Neural crest cell (in vitro differentiated cells): ENCODE measurements at places on chromosomes 4 and X. TPM values are rescaled to one million over a fixed set of nuclear protein-coding genes. Genes with fewer than 3 reads are reported as not detected.

GRCh38 chr4:1001561-1002130, 8.4 kb upstream of the SLC26A1 start:
- no peak overlapping the region for H3K4me3 ChIP-seq
- no peaks in the 10 kb centered on the region for H3K36me3 ChIP-seq
- peaks cover 71% of the 10 kb centered on the region for H3K27me3 ChIP-seq

CNKSR2 gene
- 21.0 and 22.4 TPM in 2 replicates for total RNA-seq

- H3K4me3 ChIP-seq: no peak overlapping the region
- no peaks in the 10 kb centered on the region for H3K27me3 ChIP-seq
- DNase-seq: no peak
- no peaks in the 10 kb centered on the region for H3K4me1 ChIP-seq
- H3K36me3 ChIP-seq: no peaks in the 10 kb centered on the region
Observed at GRCh38 chr4:119016636-119017035, 119.0 kb upstream of the MYOZ2 start.

ARL9 gene
- 0.89 and 1.3 TPM in 2 replicates for total RNA-seq

- no peaks in the 10 kb centered on the region for H3K27me3 ChIP-seq
- H3K27ac ChIP-seq: no peak overlapping the region
- DNase-seq: no peak
- no peak overlapping the region for H3K4me3 ChIP-seq
- H3K36me3 ChIP-seq: peaks cover 9% of the 10 kb centered on the region
Observed at GRCh38 chr4:150501009-150501727, 80.8 kb upstream of the MAB21L2 start.

GRCh38 chrX:83535417-83536196, 27.5 kb downstream of the POU3F4 start:
- H3K36me3 ChIP-seq: no peaks in the 10 kb centered on the region
- H3K4me3 ChIP-seq: no peak overlapping the region
- H3K27ac ChIP-seq: no peak overlapping the region
- H3K27me3 ChIP-seq: peaks cover 2% of the 10 kb centered on the region
- no peaks in the 10 kb centered on the region for H3K4me1 ChIP-seq

GRCh38 chr4:67465763-67466052, 79.6 kb downstream of the CENPC start:
- H3K36me3 ChIP-seq: peaks cover 7% of the 10 kb centered on the region
- H3K27me3 ChIP-seq: no peaks in the 10 kb centered on the region
- H3K27ac ChIP-seq: no peak overlapping the region
- no peak overlapping the region for H3K4me3 ChIP-seq
- DNase-seq: no peak

DCHS2 gene
- 0.91 and 1.2 TPM in 2 replicates for total RNA-seq

- no peak overlapping the region for H3K4me3 ChIP-seq
- DNase-seq: no peak
Observed at GRCh38 chr4:138670681-138671080, 344.9 kb upstream of the NOCT start.

DNA sequence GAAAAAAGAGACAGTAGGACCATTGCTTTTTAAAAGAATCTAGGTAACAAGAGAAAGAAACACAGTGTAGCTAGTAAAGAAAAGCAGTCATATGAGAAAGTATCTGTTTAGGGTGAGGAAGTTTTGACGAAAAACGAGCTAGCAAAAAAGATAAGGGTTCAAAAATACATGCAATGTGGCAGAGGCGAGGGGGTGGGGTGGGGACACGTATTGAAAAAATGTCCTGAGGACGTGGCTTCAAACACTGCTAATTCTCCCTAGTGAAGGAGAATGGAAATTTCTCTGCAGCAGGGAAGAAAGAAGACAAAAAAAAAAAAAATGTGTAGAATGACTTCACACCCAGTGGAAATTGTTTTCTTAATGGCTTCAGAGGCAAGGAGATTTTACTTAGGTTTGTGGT, 856.4 kb upstream of the INTU start:
- peaks cover 9% of the 10 kb centered on the region for H3K4me1 ChIP-seq
- H3K27ac ChIP-seq: no peak overlapping the region

SSX1 gene
- total RNA-seq: not detected in 2 replicates

DNA sequence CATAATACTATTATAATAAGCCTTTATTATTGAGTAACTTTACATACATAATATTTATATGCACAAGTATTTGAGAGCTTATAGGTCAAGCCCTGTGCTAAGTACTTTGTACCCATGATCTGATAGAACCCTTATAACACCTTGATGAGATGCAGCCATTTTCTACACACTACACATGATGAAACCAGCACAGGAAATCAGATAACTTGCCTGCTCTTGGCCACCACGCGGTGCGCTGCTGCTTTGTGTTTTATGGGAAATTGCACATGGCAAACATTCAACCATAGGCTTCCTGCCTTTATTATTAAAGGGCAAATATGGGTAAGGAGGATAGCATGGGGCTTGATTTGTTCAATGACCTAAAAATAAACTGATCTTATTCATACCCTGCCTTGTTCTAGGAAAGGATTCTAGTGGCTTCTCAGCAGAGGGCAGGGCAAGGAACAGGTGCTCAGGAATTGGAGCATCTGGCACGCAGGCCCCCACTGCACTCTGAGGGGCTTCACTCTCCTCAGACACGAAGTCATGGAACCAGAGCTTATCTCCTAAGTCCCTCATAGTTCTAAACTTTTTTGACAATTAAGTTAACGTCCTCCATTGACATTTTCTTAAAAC, 31.6 kb upstream of the NAP1L5 start:
- H3K27me3 ChIP-seq: no peaks in the 10 kb centered on the region
- peaks cover 5% of the 10 kb centered on the region for H3K36me3 ChIP-seq
- H3K4me3 ChIP-seq: no peak overlapping the region
- H3K4me1 ChIP-seq: no peaks in the 10 kb centered on the region

DNA sequence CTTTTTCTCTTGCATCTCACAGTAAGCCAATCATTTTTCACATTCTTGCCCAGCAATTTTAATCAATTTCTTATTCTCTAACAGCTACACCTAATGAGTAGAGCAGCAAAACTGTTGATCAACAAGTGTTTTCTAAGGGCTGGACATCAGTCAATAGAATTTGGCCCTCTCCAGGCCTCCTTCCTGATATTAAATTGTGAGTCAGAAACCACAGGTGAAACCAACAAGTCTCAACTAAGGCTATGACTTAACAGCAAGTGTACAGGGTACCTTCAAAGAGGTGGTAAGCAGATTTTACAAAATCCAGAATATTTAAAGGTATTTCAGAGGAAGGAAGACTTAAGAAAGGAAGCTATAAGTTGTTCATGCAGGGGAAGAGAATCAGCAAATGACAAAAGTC, 156.5 kb upstream of the ARHGAP24 start:
- no peak for DNase-seq
- no peaks in the 10 kb centered on the region for H3K27me3 ChIP-seq
- H3K36me3 ChIP-seq: no peaks in the 10 kb centered on the region
- H3K4me1 ChIP-seq: no peaks in the 10 kb centered on the region
- H3K4me3 ChIP-seq: no peak overlapping the region

- peak overlapping the region; percentile 94 for H3K4me3 ChIP-seq
- peak overlapping the region; percentile 98 for H3K27ac ChIP-seq
- H3K27me3 ChIP-seq: no peaks in the 10 kb centered on the region
- H3K36me3 ChIP-seq: peaks cover 2% of the 10 kb centered on the region
- no peak for DNase-seq
Observed at GRCh38 chr4:138241281-138242075, 671 bp downstream of the SLC7A11 start.

DNA sequence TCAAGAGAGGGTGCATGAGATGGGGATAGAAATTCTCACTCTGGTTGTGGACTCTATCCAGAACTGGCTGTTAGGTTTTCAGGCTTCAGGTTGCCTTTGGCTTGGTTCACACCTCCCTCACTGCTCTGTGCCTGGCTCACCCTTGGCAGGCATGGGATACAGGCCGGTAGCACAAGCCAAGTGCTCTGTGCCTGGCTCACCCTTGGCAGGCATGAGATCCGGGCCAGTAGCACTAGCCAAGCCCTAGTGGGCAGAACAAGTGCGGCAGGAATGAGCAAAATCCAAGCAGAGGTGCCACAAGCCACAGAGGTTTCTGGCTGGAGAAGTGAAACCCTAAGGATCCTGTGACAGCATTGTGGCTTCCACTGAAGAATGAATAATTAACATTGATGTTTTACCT, 1642.3 kb downstream of the C4orf33 start:
- peaks cover 4% of the 10 kb centered on the region for H3K4me1 ChIP-seq
- no peak for DNase-seq
- no peak overlapping the region for H3K27ac ChIP-seq
- H3K27me3 ChIP-seq: no peaks in the 10 kb centered on the region
- no peaks in the 10 kb centered on the region for H3K36me3 ChIP-seq

- no peak for DNase-seq
- H3K4me3 ChIP-seq: no peak overlapping the region
- H3K36me3 ChIP-seq: peaks cover 2% of the 10 kb centered on the region
- no peaks in the 10 kb centered on the region for H3K27me3 ChIP-seq
- H3K27ac ChIP-seq: no peak overlapping the region
Observed at GRCh38 chrX:68878977-68879645, 50.3 kb downstream of the EFNB1 start.

DNA sequence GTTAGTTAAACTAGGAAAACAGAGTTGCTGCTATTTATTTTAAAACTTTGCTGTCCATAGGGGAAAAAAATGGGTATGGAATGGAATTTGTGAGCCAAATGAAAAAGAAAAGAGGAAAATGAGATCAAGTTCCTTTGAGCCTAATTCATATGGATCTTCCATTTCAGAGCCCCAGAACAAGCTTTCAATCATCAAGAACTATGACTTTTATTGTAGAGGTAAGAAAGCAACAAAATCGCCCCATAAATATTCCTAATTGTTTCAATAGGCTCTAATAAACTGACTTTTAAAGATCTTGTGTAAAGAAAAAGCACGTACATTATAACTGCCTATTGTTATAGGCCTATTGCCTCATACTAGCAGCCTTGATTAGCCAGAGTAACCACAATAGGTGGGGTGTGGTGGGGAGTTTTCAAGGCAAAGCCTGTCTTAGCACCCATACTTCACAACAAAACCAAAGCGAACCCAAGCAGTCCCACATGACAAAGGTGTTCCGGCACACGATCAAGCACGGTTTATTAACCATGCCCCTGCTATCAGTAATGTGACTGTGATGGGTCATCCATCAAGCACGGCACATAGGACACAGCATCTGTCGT, 44.4 kb downstream of the RBM47 start:
- no peaks in the 10 kb centered on the region for H3K4me1 ChIP-seq
- peak overlapping the region; percentile 70 for H3K27ac ChIP-seq
- H3K4me3 ChIP-seq: no peak overlapping the region
- no peaks in the 10 kb centered on the region for H3K36me3 ChIP-seq
- H3K27me3 ChIP-seq: no peaks in the 10 kb centered on the region
- DNase-seq: no peak

DNA sequence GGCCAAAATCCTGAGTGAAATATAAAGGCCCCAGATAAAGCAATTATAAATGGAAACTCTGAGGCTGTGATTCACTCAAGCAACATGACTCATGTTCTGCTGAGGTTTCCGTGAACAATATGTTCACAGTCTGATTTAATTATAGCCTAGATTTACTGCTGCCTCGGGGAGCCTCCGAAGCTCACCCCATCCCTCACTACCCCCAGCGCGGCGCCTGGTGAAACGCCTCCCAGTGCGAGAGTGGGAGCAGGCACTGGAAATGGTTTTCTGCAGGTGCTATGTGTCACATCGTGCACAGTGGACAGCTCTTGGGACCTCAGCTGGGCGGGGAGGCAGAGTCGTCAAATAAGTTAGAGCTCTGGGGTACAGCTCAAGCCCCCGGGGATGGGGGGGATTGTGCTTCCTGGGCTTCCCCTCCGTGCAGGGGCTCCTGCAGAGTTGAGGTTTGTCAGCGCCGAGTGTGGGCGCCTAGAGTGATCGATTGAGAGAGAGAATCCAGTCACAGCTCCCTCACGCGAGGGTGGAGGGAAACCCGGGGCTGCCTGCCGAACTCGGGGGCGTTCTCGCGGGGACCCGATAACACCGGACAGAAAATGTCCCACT, 110.6 kb downstream of the PHKA2 start:
- no peak overlapping the region for H3K4me3 ChIP-seq
- no peaks in the 10 kb centered on the region for H3K36me3 ChIP-seq
- H3K27ac ChIP-seq: no peak overlapping the region
- H3K4me1 ChIP-seq: no peaks in the 10 kb centered on the region
- no peaks in the 10 kb centered on the region for H3K27me3 ChIP-seq
- DNase-seq: no peak

GRCh38 chr4:8920969-8921368, 49.3 kb upstream of the HMX1 start:
- no peak overlapping the region for H3K27ac ChIP-seq
- H3K36me3 ChIP-seq: peaks cover 3% of the 10 kb centered on the region
- DNase-seq: no peak
- no peaks in the 10 kb centered on the region for H3K4me1 ChIP-seq
- H3K27me3 ChIP-seq: peaks cover 50% of the 10 kb centered on the region
- H3K4me3 ChIP-seq: no peak overlapping the region

DNA sequence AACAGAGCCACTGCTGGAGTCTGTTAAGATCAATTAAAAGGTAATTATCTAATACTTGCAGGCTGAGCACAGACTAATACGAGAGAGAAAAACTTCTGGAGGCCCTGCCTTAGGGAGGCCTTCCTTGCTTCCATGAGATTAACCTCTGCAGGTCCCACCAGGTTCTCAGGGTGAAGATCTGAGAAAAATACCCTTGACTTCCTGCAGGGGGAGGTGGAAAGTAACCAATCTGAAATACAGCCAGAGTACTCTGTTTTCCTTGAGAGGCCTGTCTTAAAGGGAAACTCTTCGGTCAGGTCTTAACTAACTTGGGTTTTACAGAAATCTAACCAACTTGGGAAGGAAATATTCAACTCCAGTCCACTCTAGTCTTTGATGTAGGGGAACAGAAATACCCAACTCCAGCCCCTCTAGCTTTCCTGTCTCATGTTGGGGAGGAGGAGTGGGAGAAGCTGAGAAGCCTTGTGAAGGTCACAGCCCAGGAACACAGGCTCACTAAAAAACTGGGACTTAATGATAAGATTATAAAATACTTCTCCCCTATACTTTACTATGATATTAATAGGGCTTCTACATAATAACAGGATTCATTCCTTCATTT, 77.1 kb downstream of the TBCK start:
- peaks cover 4% of the 10 kb centered on the region for H3K36me3 ChIP-seq
- H3K27ac ChIP-seq: no peak overlapping the region
- H3K4me1 ChIP-seq: no peaks in the 10 kb centered on the region
- peak; percentile 4 for DNase-seq

SSX5 gene
- not detected in 2 replicates for total RNA-seq

DNA sequence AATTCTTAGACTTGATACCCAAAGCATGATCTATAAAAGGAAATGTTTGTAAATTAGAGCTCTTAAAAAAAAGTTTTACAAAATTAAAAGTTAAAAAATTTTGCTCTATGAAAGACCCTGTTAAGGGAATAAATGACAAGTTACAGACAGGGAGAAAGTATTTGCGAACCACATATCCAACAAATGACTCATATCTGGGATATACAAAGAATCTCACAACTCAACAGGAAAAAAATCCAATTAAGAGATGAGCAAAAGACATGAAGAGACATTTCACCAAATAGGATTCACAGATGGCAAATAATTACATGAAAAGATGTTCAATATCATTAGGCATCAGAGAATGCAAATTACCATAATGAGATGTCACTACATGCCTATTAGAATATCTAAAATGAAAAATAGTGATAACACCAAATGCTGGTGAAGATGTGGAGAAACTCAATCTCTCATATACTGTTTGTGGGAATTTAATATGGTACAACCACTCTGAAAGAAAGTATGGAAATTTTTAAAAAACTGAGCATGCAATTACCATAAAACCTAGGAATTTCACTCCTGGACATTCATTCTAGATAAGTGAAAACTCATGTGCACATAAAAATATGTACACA, 100.8 kb upstream of the EOLA2 start:
- DNase-seq: no peak
- H3K4me3 ChIP-seq: no peak overlapping the region
- H3K27me3 ChIP-seq: no peaks in the 10 kb centered on the region
- no peak overlapping the region for H3K27ac ChIP-seq
- peaks cover 7% of the 10 kb centered on the region for H3K4me1 ChIP-seq

- no peak for DNase-seq
- peaks cover 18% of the 10 kb centered on the region for H3K27me3 ChIP-seq
- no peaks in the 10 kb centered on the region for H3K4me1 ChIP-seq
- H3K27ac ChIP-seq: no peak overlapping the region
- H3K4me3 ChIP-seq: no peak overlapping the region
- no peaks in the 10 kb centered on the region for H3K36me3 ChIP-seq
Observed at GRCh38 chr4:26199596-26199995, 121.2 kb upstream of the RBPJ start.
